Cerebellum (tissue), 4 donors: ENCODE measurements at places on chromosomes 4 and X.

- DNase-seq: no peak
Observed at GRCh38 chr4:124151031-124151430, 561.5 kb downstream of the ANKRD50 start.

DNA sequence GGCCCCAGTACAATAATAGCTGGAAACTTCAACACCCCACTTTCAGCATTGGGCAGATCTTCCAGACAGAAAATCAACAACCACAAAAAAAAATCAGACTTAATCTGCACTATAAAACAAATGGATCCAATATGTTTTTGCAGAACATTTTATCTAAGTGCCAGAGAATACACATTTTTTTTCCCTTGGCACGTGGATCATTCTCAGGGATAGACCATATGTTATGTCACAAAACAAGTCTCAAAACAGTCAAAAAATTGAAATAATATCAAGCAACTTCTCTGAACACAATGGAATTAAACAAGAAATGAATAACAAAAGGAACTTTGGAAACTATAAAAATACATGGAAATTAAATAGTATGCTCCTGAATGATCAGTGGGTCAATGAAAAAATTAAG lies 576.3 kb downstream of the PCDH19 start:
- DNase-seq: no peak

- no peak for DNase-seq
Observed at GRCh38 chr4:94843216-94843615, 85.5 kb downstream of the BMPR1B start.

DNA sequence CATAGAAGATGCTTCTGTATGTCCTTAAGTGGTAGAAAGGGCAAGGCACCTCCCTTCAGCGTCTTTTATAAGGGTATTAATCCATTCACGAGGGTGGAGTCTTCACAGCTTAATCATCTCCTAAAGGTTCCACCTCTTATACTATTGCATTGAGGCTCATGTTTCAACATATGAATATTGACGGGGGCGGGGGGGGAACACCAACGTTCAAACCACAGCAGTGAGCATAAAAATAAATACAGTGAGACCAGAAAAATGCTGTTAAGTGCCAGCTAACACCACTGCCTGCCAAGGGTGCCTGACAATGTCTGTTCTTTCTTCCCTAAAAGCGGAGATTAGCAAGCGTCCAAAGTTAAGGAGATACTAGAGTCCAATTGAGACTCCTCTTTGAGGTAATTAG lies 323.3 kb downstream of the STK32B start:
- DNase-seq: no peak

- DNase-seq: no peak
Observed at GRCh38 chrX:12866451-12867377, at the start of gene TLR7. TSS of gene TLR7 (plus strand) at chrX:12867072. CDS start at chrX:12867579, 507 bp downstream.
